ENCODE measurements at places on chromosomes 6 and 20.

GRCh38 chr20:33130568-33131061 is 37.3 kb upstream of the BPIFA2 start:
- no peak for DNase-seq

- DNase-seq = no peak
These were observed 15.1 kb upstream of the CCDC167 start for GRCh38 chr6:37514837-37515236.

DNA sequence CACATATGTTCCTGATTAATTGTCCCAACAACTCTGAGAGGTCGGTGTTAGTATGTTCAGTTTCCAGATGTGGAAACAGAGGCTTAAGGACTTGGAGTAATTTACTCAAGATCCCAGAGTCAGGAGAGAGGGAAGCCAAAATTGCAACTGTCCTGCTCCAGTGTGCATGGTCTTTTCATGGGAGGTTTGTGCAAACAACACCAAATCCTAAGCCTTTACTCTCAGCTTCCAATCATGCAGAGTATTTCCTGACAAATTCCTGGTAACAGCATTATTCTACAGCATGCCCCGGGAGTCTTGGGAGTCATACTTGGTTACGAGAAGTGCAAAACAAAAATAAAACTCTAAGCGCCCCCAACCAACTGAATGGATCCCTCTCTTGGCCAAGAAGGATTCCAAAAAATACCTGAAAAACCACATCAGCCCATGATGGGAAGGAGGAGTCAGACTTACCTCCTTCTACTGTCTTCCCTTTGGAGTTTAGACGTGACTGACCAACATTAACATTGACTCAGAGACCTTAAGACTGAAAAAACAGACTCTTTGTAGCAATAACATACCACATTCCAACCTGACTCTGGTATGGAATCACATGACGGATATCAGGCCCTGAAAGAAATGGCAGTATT is 30.8 kb upstream of the PPP1R3G start:
- DNase-seq = no peak

DNA sequence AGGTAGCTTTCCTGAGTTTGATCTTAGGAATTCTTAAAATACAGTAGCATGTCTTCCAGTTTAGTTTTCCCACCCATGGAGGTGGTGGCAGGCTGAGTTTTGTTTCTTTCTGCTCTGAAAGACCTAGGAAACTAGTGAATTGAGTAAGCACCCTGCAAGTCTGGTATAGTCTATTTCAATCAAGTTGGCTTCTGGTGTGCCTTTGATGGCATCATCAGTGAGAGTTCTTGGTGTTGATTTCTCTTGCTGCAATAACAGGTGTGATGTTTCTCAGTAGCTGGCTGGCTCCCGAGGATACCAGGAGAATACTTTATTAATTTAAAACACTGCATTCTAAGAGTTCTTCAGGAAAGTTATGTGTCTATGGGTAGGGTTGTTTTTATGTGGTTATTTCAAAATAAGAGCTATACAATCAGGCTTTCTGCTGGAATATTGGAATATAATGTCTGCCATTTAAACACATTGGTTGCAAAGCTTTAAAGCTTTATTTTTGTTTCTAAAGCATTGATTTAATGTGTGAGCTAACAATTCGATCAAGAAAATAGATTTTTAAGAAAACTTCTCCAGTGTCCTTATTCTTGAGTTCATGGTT is 19.0 kb downstream of the VAPB start:
- DNase-seq = no peak

DNA sequence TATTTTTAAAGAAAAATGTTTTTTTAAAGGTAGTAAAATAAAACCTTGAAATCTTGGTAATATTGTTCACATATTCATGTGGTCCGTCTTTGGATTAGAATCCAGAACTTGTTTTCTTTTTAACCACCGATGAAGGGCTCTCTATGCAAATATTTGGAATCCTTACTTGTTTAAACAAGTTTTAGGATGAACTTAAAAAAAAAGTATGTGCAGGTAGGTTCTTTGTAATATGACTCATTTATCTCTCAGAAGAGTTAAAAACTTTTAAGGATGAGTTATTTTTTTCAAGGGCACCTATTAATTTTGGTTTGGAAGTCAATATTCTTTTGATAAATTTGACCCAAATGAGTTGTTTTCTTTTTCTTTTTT is 8.9 kb downstream of the DSP start:
- no peak for DNase-seq

- no peak for DNase-seq
These were observed 11.9 kb upstream of the VEGFA start for GRCh38 chr6:43757966-43758616.

DNA sequence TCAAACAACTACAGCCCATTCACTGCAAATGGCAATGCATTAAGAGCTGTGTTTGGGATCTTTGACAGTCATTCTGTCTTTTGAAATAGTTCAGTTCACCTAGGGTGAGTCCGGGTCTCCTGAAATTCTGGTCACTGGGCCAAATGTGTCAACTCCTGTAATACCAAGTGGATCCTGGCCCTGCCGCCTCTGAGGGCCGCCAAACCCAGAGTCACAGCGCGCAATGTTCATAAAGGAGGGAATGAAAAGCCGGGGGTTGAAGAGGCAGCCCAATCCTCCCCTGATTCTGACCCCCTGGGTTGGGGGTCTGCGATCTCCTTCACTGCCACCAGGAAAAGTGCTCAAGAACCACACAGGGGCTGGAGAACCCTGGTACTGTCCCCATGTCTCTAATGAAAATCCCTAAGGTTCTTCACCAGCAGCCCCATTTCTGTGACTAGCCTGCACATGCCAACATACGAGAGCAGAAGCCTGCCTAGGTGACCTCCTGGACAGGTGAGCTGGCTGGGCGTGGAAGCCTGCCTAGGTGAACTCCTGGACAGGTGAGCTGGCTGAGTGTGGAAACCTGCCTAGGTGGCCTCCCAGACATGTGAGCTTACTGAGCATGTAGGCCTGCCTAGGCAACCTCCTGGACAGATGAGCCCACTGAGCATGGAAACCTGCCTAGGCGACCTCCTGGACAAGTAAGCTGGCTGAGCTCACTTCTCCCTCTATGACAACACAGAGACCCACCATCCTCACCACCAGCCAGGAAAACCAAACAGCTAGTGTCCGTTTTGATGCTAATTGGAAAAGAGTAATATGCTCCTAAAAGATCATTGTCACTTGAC is 16.1 kb upstream of the APMAP start:
- no peak for DNase-seq

DNA sequence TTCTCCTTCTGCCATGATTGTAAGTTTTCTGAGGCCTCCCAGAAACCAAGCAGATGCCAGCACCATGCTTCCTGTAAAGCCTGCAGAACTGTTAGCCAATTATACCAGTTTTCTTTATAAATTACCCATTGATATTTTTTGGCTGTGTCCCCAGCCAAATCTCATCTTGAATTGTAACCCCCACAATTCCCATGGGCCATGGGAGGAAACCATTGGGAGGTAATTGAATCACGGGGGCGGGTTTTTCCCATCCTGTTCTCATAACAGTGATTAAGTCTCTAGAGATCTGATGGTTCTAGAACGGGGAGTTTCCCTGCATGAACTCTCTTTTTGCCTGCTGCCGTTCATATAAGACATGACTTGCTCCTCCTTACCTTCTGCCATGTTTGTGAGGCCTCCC is 788.5 kb downstream of the C6orf118 start:
- no peak for DNase-seq
